Inflammatory macrophage (primary cell): ENCODE measurements at places on chromosomes 11 and 22.

DNA sequence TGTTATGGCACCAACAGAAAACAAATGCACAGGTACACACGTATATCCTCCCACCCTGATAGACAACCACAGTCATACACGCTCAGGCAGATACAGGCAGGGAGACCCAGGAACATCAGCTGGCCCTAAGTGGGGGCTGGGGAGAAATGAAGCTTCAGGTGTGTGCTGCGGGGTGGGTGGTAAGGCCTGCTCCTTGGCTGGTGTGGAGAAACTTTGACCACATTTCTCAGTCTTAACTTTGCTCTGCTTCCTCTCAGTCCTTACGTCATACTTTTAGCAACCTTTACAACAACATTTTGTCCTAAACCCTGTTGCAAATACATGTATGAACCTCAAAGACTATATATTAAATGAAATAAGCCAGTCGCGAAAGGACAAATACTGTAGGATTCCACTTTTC, 6.7 kb upstream of the ANAPC15 start:
- DNase-seq = peak; percentile 50

GRCh38 chr11:111440416-111441205, 61.5 kb upstream of the POU2AF1 start:
- DNase-seq = no peak

- no peak for DNase-seq
These were observed 3.9 kb downstream of the PRDM11 start for GRCh38 chr11:45150301-45150700.

DNA sequence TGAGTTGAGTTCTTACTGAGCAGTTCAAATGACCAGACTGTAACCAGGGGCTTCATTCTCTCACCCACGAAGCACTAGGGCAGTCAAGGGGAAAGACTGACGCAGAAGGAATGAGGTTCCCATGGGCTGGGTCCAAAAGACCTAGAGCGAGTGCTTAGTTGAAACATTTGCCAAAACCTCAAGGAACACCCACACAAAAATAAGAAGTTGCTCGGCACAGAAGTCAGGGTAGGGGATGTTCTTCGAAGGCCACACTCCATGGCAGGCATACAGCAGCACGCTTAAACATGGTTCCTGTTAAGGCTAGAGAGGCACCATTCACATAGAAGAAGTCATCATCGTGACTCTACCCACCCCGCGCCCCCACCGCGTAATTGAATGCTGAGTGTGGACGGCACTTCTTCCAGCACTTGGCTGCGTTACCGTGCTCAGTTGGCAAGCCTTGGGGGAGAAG, 52.9 kb downstream of the TIMP3 start:
- no peak for DNase-seq

DNA sequence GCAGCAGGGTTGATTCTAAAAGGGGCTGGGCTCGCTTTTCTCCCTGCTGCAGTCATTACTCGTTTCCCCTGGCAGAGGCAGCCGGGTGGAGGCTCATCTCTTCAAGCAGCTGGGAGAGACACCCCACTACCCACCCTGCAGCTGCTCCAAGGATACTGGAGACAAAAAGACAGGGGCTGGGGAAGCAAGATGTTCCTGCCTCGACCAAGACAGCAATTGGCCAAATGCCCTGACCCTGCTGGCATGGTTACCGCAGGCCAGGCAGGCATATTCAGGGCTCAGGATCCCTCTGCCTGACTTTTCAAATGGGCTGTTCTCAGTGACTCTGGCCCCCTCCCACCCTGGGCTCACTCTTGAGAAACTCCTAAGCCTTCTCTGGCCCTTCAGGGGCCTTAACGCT, 6.8 kb upstream of the RGL4 start:
- DNase-seq = no peak

DNA sequence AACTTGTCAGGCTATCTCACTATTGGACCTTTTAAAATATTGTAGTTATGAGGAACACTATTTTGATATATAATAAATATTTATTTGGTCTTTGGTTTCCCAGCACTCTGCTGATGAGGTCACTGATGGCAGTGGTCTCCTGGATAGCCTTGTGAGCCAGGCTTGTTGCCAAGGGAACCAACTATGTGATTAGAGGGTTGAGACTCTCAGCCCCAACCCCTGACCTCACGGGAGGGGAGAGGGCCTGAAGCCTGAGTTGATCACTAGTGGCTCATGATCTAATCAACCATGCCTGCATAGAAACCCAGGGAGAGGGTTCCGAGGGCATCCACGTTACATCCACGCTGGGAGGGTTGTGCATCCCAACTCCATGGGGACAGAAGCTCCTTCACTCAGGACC, 10.8 kb downstream of the PANX1 start:
- DNase-seq = no peak

GRCh38 chr11:11668781-11669180, 47.0 kb upstream of the GALNT18 start:
- DNase-seq = no peak

DNA sequence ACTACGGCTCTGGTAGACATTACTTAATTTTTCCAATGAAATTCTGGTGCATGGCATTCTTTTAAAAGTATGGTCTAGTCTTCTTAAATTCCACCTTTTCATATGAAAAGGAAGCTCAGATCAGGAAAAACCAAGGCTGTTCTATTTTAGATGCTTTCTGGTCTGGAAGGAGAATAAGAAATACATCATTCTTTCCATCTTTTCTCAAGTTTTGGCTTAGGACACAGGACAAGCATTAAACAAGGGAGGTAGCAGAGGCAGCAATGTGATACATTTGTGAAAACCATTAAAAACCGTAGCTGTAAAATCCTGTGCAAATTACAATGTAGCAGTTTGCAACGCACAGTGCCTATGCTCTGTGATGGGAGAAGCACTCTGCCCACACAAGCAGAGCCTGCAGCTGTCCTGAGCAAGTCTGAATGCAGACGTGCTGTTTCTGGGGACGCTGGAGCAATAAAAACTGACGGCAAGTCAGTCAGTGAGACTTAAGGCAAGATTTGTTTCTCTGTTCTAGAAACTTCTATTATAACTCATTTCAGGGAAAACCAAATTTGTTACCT, 23.7 kb downstream of the NAP1L4 start:
- DNase-seq = no peak

DNA sequence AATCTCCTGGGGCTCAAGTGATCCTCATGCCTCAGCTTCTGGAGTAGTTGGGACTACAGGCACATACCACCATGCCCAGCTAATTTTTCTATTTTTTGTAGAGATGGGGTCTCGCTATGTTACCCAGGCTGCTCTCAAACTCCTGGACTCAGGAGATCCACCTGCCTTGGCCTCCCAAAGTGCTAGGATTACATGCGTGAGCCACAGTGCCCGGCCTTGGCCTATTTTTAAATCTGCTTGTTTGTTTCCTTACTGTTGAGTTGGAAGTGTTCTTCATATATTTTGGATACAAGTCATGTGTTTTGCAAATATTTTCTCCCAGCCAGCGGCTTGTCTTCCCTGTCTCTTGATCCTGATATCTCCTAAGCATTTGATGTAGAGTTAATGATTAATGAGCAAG, 5.0 kb downstream of the PARVB start:
- no peak for DNase-seq

DNA sequence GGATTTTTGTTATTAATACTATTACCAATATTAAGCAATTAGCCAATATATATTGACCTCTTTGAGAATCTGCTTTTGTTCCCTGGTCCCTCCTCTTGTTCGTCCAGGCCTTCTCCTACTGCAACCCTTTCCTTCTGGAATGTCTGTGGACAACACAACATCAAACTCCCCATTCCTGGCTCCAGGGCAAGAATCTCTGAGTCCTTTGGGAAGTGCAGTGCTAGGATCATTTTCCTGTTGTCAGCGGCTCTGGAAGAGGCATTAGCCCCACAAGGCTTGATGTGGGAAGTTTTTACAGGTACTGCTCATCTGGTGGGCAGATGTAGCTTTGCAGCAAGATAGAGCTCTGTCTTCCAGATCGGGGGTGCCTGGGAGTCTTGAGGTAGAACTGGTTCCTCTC, 74.3 kb downstream of the RPUSD4 start:
- no peak for DNase-seq

DNA sequence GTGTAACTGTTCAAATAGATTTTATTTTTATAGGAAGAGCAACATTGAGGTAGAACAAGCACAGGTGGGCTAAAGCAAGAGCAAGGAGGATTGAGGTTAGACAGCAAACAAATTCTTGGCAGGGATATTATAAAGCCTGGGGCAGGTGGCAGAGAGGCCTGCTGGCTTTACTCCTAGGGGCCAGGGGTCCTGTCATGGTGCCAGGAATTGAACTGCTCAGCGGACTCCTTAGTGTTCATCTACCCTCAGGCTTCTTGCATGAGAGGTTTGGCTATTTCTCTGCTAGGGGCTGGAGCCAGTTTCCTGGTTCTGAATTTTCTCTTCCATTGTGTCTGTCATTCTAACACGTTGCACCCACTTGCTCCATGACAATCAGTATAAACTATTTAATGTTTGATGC, 217.2 kb upstream of the NCAM1 start:
- DNase-seq = no peak

DNA sequence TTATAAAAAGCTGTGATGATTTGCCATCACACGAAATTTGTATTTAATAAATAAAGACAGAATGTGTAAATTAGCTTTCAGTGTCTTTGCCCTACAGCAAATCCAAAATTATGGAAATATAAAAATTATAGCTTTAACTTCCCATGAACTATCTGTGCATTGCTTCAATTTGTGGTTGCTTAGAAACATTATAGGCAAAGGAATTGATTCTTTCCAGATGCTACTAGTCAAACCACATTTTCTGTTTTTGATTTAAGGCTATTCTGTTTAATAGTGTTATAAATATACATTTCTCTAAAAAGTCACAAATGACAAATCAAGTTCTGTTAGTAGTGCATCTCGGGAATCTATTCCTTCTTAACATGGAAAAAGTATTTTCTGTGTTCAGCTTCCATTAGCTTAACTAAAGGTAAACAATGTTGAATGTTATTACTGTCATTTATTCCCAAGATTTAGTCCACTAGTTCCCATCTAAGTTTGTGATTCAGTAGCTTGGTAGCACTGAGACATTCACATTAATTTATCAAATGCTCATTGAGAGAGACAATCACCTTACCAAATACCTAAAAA, 1086.3 kb upstream of the CCDC90B start:
- DNase-seq = no peak

- no peak for DNase-seq
These were observed 25.9 kb upstream of the ZBTB16 start for GRCh38 chr11:114033572-114033971.
